ENCODE measurements at places on chromosomes 11 and 22.

GRCh38 chr11:35013514-35014233 lies 97.3 kb downstream of the PDHX start:
- no peak for DNase-seq

DNA sequence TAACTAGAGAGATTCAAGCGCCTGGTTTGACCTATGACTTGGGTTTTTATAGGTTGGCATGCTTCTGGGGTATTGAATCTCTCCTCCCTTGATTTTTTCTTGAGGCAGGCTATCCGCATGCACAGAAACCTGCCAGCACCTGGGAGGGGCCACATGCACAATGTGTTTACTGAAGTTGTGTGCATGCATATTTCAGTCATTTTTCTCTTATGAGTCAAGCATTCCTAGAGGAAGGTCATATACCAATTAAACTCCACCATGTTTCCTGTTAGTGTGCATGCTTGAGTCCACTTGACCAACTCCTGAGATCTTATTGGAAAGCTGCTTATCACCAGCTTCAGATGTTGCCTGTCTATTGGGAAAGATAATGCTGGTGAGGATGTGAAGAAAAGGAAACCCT lies 1718.4 kb downstream of the LRRC4C start:
- no peak for DNase-seq

- no peak for DNase-seq
Measured at GRCh38 chr11:6900327-6900999, 8.2 kb upstream of the OR2D2 start.

GRCh38 chr11:96319898-96320656 lies 22.9 kb downstream of the MAML2 start:
- DNase-seq: no peak

DNA sequence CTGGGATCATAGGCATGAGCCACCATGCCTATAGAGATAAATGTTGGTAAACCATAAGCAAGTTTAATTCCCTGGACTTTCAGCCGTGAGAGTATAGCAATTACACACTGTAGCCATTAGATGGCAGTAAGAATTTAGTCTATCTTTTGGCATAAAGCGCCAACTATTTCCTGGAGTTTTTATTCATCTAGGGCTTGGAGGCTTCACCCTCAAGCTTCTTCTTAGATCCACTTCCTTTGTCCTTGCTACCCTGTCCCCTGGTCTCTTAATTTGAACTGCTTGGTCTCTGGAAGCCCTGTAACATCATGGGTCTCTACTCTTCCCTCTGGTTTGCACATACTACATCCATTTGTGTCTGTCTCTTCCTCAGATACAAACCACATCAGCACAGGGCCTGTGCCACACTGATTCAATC lies 38.2 kb downstream of the OR10A6 start:
- DNase-seq: peak; percentile 76

GRCh38 chr11:18374956-18375355 lies 19.4 kb upstream of the LDHA start:
- no peak for DNase-seq

- no peak for DNase-seq
Measured at GRCh38 chr11:2589538-2589934, 110.3 kb downstream of the KCNQ1OT1 start.

Data from NCI-H526 (cell line).